ENCODE measurements at places on chromosomes 1 and 21.

DNA sequence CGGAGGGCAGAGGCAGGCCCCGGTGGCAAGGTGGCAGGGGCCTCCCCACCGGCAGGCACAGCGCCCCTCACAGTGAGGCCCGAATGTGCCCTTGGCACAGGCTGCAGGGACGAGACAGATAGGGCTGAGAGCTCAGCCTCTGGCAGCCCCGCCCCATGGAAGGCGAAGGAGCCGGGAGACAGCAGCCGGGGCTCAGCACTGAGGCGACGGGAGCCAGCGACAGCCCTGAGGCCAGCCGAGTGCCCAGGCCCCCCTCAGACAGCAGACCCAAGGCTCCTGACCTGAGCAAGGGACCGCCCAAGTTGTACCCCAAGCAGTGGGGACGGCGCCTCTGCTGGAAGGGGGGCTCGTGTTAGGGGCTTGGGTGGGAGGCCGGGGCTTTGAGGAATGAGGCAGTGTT is 43.1 kb downstream of the ARHGEF16 start:
- DNase-seq, result no peak

DNA sequence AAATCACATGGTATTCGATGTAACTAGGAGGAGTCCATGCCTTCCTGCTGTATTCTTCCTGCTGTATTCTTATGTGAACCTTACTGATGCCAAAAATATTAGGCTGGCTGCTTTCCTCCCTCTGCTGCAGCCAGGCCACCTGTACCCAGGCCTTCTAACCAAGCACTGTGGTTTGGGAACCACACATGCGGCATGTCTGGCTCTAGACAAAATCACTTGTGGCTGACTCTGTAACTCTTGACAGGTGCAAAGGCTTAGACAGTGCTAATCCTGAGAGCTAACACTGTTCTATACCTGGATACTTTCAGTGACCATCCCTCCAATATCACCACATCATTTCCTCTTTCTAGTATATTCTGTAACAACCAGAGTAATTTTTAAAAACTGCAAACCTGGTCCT is 67.7 kb downstream of the PCP4 start:
- DNase-seq, result no peak

GRCh38 chr1:247493106-247493505 is 35.2 kb upstream of the OR2B11 start:
- no peak for DNase-seq

GRCh38 chr1:61741711-61742619 is at the start of gene PATJ:
PATJ (plus strand) TSS chr1:61742480; CDS start chr1:61762893, 20,413 bp downstream.
- DNase-seq, result peak; percentile 61

DNA sequence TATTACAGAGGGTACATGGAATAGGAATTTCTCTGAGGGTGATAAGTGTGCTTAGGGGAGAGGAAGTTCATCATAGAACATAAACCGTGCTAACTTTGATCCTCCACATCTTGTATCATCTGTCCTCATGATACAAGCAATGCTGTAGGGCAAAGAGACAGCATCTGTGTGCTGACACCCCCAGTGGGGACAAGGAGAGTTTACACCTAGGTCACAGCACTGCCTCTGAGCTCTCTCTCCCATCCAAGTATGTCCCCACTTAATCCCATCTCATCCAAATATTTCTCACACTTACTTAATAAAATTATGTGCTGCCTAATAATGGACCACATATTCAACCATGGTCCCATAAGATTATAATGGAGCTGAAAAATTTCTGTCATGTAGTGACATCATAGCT is 4.3 kb upstream of the TEDDM1 start:
- no peak for DNase-seq
